ENCODE measurements at places on chromosomes 2 and 18.

GRCh38 chr2:103132536-103133217, 370.8 kb downstream of the TMEM182 start:
- DNase-seq: no peak

DNA sequence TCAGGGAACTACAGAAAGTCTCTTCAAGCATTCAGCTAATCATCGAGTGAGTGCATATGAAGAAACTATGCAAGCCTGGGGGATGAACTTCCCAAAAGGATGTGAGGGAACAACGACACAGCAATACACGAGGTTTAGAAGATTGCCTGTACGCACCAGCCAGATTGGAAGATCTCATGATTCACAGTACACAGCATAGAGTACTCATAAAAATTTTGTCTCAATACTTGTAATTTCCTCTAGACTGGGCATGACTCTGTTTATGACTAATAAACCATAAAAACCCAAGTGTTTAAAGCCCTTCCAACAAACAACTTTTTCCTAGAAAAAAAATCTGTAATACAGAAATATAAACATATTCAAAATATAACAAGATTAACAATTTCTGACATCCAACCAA, 279.7 kb downstream of the KCNJ3 start:
- DNase-seq: peak; percentile 2

- no peak for DNase-seq
These were observed 439.2 kb downstream of the SETBP1 start for GRCh38 chr18:45119876-45120275.

GRCh38 chr18:39200153-39200552, 1634.6 kb upstream of the CELF4 start:
- no peak for DNase-seq

Measured in inflammatory macrophage (primary cell).